Stimulated activated CD4-positive, alpha-beta T cell treated with anti-CD3 and anti-CD28 coated beads, Interleukin-4, amount 100 ng/mL, for 48 hours (primary cell): ENCODE measurements at places on chromosomes 16 and 17.

DNA sequence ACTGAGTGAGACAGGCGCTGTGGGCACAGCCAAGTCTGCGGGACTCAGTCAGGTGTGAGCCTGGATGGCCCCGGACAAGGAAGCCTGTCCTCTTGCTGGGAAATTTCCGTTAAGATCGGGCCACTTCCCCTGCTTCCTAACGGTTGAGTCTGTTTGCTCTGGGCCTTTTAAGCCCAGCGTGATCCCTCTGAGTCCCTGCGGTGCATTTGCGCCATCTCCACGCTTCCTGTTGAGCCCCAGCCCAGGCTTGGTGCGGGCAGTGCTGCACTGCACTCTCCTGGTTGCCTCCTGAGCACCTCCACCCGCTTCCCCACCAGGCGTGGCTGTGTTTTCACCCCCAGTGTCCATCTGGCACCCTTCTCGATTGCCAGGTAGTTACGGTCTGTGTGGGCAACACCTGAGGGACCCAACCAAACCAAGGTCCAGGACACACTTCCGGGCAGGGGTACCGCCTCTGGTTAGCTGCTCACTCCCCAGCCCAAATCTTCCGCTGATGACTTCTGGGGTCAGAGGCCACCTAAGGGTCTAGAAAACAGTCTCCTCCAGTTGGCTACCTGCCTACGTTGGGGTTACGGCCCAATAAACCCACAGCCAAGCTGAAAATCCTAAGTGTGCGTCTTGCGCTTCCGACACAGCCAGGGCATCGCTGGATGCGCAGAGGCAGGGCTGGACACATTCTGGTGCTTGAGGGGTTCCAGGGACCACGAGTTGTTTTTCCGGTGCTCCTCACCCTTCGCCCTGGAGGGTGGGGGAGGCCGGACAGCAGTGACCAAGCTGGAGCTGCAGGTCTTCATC, 1.4 kb upstream of the SLC25A10 start:
- DNase-seq, result no peak

- DNase-seq, result no peak
Measured at GRCh38 chr16:86669937-86670749, 91.8 kb downstream of the FOXL1 start.

DNA sequence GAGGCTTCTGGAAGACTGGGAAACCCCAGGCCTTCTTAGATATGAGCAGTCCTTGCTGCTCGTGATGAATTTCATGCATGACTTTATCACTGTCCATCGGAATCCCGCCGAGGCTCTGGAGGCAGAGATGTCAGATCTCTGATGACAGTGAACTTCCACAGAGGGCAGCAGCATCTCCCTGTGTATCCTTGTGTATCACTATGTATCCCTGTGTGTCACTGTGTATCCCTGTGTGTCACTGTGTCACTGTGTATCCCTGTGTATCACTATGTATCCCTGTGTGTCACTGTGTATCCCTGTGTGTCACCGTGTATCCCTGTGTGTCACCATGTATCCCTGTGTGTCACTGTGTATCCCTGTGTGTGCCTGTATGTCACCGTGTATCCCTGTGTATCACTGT, 160.2 kb upstream of the CHMP6 start:
- DNase-seq, result no peak

GRCh38 chr16:85477801-85478363, 135.2 kb upstream of the GSE1 start:
- DNase-seq, result no peak

- DNase-seq, result no peak
Measured at GRCh38 chr16:30379158-30379783, 3.1 kb downstream of the SEPTIN1 start.

- DNase-seq, result no peak
Measured at GRCh38 chr17:4502466-4503154, 3.9 kb downstream of the SPNS2 start.
